ENCODE measurements at places on chromosomes 2 and 18.

GRCh38 chr2:126172631-126173184 is 483.2 kb upstream of the GYPC start:
- no peak for DNase-seq

DNA sequence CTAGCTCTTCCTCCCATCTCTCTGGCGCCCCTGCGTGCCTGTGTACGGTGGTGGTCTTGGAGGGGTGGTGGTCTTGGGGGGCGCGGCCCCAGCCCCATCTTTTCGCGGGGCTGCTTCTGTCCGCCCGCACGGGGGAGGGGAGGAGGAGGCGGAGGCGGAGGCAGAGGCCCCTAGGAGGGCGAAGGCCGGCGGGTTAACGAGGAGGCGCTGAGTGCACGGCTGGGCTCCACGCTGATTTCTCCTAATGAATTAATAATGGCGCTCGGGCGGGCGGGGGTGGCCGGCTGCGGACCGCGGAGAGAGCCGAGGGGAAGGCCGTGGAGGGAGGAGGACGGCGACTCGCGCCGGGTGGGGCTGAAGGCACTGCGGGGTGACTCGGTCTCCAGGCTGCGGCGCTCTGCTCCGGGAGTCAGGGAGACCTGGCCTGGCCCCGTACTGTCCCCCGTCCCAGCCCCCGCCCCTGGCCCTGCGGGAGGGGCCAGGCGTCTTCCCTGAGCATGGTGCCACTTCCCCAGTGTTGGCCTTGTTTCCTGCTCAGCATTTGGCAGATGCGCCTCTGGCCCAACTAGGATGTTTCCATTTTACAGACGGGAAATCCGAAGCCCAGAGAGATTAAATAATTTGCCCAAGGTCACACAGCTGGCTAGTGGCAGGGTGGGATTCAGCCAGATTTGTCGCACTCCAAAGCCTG is 6.0 kb downstream of the GAREM2 start:
- DNase-seq: no peak

DNA sequence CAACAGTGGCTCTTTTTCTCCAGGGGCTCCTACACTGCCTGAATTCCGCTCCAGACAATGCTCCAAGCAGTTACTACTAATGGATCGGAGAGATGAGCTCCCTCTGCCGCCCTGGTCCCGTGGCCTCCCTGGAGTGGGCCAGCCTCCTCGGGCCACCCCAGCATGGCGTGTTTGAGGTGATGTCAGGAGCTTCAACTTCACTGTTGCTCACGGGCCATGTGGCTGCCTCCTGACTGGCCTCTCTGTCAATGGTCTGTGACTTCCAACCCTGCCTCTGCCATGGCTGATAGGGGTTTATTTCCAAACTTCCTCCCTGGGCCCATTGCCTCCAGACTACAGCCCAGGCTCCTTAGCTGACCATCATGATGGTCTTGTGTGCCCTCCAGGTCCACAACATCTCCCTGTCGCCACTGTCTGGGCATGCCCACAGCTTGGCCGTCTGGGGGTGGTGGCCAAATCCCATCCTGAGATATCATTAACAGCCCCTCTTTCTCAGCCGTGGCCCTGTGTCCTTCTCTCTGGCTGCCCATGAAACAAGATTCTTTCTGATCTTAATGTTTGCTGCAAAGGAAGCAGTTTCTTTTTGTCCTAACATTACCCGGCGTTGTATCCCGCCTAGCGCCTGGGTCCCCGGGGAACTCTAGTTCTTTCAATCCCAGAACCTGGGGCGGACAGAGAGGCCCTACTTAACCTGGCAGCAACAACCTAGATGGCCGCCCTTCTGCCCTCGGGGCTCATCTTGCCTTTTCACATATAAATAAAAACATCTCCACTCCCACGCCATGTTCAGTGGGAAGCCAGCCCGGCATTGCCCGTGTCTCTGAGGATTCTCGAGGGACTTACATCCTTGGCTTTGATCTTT is 38.1 kb downstream of the ATOH8 start:
- DNase-seq: no peak

GRCh38 chr2:207123776-207124391 is 41.9 kb downstream of the KLF7 start:
- no peak for DNase-seq

DNA sequence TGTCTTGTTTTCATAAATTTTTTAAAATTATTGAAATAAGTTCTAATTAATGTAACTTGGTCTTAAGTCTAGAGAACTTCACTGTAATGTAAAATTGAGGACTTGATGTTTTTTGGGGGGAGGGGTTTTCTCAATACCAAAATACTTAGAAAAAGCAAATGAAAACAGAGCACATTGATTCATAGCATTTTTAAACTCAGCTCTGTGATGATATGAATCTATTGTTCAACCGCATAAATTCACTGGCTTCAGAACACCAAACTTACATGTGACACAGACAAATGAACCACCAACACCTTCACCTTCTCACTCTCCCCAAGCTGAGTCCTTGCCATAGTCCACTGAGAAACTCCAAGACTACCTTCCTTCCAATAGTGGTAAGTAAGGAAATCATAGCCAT is 108.2 kb downstream of the ZNF521 start:
- no peak for DNase-seq
